Smooth muscle cell of the brain vasculature (primary cell): ENCODE measurements at places on chromosomes 2 and 18.
A peak's percentile ranks its signal among the peaks of the same experiment; 100 is the strongest.

GRCh38 chr2:170717599-170717963, 2.4 kb downstream of the SP5 start:
- no peak for DNase-seq

GRCh38 chr18:62372156-62372555, 47.0 kb downstream of the TNFRSF11A start:
- no peak for DNase-seq

- no peak for DNase-seq
These were observed 152.2 kb downstream of the PID1 start for GRCh38 chr2:229118927-229119326.

- DNase-seq: no peak
These were observed 1695.8 kb upstream of the PIK3C3 start for GRCh38 chr18:40259115-40259835.

DNA sequence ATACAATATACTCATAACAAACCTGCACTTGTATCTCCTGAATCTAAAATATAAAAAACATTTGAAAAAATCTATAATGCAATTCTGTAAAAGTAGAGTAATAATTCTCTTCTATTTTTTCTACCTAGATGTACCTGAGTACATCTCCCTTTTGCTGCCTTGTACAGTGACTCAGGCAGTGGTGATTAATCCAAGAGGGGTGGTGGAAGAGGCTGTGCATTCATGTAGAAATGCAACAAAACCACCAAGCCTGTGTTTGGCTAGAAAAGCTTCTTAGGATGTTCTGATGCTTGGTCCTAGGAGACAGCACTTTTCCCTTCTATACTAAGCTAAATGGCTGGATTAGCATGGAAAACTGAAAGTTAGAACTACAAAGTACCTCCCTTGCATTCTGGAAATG, 245.8 kb downstream of the DPP10 start:
- DNase-seq: no peak

- no peak for DNase-seq
These were observed 1.7 kb upstream of the EML4 start for GRCh38 chr2:42167458-42167857.

DNA sequence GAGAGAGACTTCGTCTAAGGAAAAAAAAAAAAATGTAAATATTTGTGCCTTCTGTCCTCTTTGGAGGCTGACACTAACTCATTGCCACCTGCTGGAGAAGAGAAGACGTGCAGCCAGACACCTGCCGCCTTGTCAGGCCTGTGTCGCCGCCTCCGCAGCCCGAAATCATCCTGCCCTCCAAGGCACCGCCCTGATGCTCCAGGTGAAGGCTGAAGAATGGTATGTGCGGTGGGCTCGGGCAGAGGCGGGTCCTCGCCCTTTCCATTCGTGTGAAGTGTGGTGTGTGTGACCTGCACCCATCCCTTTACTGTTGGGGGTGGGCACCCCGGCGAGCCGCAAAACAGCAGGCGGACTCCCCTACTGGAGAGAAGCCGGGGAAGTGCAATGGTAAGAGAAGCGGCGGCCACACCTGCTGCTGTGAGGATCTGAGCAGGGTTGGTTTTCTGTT, 60.4 kb downstream of the FAM161A start:
- no peak for DNase-seq

DNA sequence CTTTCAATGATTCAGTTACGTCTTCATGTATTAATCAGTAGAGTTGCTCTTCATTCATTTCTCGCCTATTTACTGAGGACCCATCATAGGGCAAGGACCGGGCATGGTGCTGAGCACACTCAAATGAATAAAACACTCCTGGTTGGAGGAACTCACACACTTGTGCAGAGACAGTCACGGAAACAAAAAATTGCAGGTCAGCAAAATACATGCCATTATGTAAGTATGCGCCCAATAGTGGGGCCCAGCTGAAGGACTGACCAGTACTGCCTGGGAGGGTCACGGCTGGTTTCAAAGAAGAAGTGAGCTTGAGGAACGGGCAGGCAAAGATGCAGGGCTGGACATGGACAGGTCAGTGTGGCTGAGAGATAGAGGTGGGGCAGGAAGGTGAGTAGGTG, 102.9 kb downstream of the DDX1 start:
- DNase-seq: no peak

DNA sequence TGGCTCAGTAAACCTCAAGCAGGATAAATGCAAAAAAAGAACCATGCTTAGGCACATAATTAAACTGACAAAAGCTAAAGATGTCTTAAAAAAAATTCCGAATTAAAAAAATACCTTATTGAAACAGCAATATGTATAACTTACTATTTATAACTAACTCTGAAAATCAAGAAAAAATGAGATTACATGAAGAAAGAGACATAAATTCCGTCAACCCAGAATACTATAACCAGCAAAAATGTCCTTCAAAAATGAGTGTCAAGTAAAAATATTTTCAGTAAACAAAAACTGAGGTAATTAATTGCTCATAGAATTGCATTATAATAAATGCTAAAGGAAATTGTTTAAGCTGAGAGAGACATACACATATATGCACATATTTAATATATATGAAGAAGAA, 474.5 kb upstream of the SYT4 start:
- no peak for DNase-seq

GRCh38 chr2:121483846-121484245, 46.8 kb upstream of the RNU4ATAC start:
- no peak for DNase-seq

DNA sequence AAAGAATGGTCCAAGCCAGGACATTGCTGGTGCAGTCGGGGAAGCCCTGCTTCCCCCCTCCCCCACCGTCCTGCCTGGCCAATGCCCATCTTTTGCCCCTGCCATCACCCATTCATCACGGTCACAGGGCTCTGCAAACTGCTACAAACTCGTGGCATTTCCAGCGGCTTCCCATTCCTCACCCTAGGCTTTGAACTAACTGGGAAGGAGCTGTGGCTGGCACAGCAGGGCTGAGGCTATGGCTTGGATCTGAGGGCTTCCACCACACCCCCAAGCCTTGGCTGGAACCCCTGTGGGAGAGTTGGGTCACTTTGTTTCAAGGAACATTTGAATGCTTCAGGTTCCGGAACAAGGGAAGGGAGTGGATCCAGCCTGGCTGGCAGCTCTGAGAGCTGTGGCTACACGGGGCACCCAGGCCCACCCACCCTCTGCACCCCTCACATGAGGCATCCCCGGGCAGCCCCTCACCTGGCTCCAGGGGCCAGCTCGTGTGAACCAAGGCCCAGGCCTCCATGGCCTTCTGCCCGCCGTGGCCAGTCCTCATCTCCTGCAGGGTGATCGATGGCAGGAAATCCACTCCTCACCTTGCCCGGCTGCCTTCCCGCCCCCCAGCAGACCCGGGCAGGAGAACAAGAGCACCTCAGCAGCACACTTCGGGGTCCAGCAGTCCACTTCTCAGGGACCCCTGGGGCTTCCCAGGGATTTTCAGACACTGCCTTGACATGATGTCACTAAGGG, 58.8 kb upstream of the OTOS start:
- no peak for DNase-seq

GRCh38 chr2:164771897-164772296, 69.7 kb downstream of the COBLL1 start:
- DNase-seq: no peak

DNA sequence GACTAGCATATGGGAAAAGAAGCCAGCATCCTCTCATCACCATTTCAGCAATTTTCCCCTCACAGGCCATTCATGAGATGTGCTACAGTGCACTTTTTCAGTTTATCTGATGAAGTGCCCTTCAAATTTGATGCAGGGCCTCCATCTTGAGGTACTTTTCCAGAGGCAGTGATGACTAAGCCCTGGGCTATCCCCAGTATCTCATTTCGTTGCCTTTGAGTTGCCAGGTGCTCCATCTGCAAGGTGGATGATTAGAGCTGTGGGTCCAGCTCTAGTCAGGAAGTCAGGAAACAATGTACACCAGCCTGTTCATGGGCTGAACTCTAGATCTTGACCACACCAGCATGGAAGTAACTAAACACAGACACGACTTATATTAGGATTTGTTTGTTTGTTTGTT, 425.2 kb downstream of the METTL4 start:
- DNase-seq: no peak

DNA sequence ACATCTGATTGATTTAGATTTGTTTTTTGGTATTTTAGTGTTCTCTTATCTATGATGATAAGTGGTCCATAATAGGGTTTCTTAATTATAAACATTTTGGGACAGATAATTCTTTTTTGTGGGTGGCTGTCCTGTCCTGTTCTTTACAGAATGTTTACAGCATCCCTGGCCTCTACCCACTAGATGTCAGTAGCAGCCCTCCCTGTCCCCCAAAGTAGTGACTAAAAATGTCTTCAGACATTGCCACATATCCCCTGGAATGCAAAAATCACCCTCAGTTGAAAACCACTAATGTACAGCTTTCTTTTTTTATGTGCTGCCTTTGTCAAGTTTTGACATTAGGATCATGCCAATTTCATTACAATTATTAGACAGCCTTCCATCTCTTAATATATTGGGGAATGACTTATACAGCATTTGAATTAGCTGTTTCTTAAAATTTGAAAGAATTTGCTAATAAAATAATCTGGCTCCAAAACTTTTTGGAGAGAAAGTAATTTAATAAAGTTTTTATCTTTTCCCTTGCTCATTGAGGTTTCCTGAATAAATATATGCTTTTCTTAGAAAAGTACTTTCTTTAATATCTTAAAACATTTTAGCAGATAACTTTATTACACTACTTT, 19.5 kb downstream of the WIPF1 start:
- no peak for DNase-seq

- DNase-seq: no peak
These were observed 230.4 kb upstream of the COPS8 start for GRCh38 chr2:236855176-236855865.

- DNase-seq: no peak
These were observed 55.7 kb downstream of the RASGRP3 start for GRCh38 chr2:33532146-33532545.

DNA sequence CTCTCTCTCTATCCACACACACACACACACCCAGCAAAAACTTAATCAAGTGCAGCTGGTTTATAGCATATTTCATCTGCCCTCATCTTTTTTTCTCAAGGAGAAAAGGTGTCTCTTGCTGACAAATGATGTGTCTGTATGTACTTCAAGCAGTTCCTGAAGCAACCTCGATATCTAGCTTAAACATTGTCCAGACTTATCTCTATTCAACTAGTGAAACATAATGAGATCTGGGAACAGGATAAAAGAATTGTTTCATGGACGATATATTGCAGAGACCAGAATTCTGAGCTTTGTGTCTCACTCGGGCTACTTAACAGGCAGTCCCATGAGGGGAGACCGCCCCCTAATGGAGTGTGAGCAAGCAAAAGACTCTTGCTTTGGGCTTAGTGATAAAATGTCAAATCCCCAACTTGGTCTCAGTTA, 929.2 kb upstream of the SOX11 start:
- peak; percentile 6 for DNase-seq

- no peak for DNase-seq
These were observed 4.1 kb upstream of the WNT6 start for GRCh38 chr2:218855305-218856166.

GRCh38 chr2:3631161-3631850, 26.7 kb upstream of the ALLC start:
- no peak for DNase-seq

GRCh38 chr2:152335016-152335725, at the start of gene FMNL2:
FMNL2 (plus strand) TSS chr2:152335174.
- DNase-seq: peak; percentile 49

GRCh38 chr2:27911458-27912210, 21.1 kb downstream of the BABAM2 start:
- no peak for DNase-seq

DNA sequence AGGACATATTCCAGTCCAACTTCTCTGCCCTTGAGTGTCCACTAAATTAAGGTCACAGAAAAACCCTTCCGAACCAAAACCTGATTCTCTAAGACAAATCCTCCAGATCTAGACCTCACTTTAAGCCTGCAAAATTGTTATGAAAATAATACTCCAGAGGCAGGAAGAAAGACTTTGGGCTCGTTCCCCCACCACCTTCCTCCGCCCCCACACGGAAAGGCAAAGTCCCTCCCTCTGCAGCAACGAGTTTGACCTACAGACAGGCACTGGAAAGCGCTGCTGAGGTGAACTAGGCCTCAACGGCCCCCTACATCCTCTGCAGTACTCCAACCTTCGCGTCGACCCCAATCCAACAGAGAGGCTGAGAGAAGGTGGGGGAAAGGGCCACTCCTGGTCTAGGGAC, 808 bp downstream of the ATP5MC3 start:
- peak; percentile 18 for DNase-seq

GRCh38 chr18:526681-527080, 26.2 kb upstream of the COLEC12 start:
- no peak for DNase-seq

- DNase-seq: no peak
These were observed 79.5 kb downstream of the INPP4A start for GRCh38 chr2:98524168-98524567.

DNA sequence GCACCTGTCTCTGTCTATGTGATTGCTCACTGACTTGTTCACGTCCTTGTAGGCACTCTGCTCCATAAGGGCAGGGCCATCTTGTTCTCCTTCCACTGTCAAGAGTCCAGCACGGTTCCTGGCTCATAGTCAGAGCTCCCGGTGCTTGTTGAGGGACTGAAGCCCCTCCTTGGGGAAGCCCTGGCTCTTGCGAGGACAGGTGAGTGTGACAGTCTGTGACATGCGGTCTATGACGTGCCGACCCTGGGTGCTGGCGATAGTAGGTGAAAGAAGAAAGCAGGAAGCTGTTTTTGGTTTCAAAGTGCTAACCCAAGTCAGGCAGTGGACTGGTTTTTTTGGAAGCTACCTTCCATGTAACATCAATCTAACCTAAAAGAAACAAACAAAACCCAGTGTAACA, 18.8 kb downstream of the TSHZ1 start:
- no peak for DNase-seq

DNA sequence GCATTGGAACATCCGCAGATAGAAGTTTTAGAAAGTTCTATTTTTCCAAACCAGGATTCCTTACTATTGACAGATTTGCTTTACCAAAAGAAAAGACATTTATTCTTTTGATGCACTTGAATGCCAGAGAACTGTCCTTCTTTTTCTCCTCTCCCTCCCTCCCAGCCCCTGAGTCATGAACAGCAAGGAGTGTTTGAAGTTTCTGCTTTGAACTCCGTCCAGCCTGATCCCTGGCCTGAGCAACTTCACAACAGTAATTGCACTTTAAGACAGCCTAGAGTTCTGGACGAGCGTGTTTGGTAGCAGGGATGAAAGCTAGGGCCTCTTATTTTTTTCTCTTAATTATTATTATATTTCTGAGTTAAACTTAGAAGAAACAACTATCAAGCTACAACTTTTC, 33.6 kb downstream of the APCDD1 start:
- DNase-seq: peak; percentile 4

GRCh38 chr2:239042551-239043320, 194.9 kb downstream of the TWIST2 start:
- DNase-seq: no peak
